Dermis blood vessel endothelial cell (primary cell): ENCODE measurements at places on chromosomes 4 and X. TPM values are rescaled to one million over a fixed set of nuclear protein-coding genes. Genes with fewer than 3 reads are reported as not detected.

DNA sequence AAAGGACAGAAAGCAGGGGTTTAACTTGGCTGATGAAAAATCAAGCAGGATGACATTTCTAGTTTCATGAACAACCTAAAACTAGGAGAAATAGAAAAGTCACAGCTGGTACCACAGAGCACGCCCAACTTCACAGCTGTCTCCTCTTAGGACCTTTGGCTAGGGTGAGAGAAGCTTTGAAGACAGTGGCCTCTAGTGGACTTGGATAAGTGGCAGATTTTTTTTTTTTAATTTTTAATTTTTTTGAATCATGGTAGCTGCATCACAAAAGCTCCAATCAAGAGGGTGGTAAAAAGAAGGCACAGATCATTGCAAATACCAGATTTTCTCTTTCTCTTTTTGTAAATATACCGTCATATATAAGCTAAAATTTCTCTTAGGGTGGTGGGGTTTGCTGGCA lies 20.2 kb upstream of the MAP3K15 start:
- DNase-seq, result peak; percentile 32

DNA sequence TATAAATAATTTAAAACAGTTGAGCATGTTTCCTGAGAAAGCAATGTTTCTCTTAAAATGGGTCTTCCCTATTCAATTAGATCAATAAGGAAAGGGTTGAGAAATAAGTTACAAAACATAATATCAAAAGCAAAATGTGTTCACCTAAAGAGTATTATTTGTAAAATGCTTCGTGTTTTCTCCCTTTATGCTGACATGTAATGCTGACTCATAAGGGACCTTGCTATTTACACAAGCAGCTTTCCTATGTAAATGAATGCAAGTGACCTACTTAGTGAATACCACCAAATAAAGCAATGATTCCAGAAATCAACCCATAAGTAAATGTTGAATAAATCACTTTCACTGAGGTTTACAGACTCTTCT lies 91.5 kb downstream of the ELOVL6 start:
- DNase-seq, result peak; percentile 43

The POLN gene
- 2.7 and 5.8 TPM in 2 replicates for total RNA-seq

DNA sequence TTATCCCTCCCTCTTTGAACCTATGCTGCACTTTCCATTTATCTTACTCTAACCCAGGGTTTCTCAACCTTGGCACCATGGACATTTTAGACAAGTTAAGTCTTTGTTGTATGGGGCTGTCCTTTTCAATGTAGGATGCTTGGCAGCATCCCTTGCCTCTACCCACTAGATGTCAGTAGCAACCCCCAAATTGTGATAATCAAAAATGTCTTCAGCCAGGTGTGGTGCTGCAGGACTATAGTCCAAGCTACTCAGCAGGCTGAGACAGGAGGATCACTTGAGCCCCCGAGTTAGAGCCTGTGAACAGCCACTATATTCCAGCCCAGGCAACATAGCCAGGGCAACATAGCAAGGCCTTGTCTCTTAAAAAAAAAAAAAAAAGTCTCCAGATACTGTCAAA lies 7.0 kb downstream of the LRCH2 start:
- DNase-seq, result peak; percentile 49

The SLIT2 gene
- total RNA-seq, result 0.34 and 0.65 TPM in 2 replicates

The MCF2 gene
- 0.05 TPM in 1 of 2 replicates, not detected in the other for total RNA-seq

- no peak for DNase-seq
Observed at GRCh38 chrX:44382871-44383270, 39.4 kb upstream of the EFHC2 start.

DNA sequence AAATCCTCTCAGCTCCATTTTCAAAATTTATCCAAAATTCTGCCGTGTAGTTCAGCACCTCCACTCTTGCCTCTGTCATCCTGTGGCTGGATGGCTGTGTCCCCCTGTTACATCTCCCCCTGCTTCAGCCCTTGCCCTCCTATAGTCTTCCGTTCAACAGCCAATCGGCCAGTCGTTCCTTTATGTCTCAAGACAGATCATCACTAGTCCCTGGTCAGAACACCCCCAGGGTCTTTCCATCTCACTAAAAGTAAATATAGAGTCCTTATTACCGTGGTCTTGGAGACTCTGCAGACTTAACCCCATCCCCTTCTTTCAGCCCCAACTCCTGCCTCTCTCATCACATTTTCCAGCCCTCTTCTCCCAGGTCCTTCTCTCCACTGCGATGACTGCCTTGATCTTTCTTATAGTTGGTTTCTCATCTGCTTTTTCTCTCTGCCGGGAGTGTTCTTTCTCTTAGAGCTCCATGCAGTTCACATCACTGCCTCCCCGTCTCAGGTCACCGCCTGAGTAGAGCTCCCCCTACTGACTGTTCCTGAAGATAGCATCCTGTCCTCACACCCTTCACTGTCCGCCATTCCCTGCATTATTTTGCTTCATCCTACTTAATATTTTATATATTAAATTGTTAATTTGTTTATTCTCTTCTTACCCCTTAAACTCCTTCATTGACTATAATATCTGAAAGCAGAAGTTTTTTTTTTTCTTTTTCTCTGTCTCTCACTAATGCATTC lies 736.9 kb upstream of the MAGEB2 start:
- peak; percentile 54 for DNase-seq

GRCh38 chrX:15072880-15073279 lies 197.0 kb downstream of the ASB9 start:
- DNase-seq, result no peak

The PRIMPOL gene
- 15.8 and 16.8 TPM in 2 replicates for total RNA-seq

The EPGN gene
- 0.09 and 0.17 TPM in 2 replicates for total RNA-seq

The NUDT10 gene
- total RNA-seq, result 0.09 and 0.17 TPM in 2 replicates

DNA sequence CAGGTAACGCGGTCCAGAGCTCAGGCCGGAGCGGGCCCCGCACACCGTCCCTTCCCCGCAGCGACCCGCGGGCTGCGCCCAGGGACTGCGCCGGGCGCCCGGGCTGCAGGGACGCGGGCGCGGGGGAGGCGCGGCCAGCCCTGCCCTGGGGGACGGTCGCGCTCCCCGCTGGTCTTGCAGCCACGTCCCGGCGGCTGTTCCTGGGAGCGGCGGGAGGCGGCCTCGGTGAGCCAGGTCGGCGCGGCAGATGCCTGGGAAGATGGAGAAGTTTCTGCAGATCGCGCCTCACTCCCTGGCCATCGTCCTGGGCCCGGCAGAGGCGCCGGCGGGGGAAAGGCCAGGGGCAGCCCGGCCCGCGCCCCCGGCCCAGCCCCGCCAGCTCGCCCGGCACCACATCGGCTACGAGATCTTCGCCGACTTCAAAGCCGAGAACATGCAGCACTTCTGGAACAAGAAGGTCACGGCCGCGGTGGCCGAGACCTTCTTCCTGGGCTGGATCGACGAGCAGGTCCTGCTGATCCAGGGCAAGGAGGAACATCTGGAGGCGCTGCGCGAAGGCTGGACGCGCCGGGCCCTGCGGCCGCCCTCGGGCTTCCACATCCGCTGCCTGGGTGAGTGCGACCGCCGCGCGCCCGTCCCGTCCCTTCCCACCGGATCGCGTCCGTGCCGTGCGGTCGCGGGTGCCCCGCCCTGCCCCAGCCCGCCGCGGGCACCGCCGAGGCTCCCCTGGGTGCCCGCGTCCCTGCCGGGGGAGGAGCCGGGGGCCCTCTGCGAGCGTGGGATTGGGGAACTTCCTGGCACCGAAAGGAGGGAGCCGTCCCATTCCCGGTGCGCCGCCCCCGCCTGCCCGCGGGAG lies 107.4 kb upstream of the STOX2 start:
- peak; percentile 19 for DNase-seq

The ZDHHC15 gene
- total RNA-seq, result under 0.01 TPM in 1 of 2 replicates, not detected in the other

- DNase-seq, result no peak
Observed at GRCh38 chr4:128703948-128704347, 105.6 kb upstream of the JADE1 start.

DNA sequence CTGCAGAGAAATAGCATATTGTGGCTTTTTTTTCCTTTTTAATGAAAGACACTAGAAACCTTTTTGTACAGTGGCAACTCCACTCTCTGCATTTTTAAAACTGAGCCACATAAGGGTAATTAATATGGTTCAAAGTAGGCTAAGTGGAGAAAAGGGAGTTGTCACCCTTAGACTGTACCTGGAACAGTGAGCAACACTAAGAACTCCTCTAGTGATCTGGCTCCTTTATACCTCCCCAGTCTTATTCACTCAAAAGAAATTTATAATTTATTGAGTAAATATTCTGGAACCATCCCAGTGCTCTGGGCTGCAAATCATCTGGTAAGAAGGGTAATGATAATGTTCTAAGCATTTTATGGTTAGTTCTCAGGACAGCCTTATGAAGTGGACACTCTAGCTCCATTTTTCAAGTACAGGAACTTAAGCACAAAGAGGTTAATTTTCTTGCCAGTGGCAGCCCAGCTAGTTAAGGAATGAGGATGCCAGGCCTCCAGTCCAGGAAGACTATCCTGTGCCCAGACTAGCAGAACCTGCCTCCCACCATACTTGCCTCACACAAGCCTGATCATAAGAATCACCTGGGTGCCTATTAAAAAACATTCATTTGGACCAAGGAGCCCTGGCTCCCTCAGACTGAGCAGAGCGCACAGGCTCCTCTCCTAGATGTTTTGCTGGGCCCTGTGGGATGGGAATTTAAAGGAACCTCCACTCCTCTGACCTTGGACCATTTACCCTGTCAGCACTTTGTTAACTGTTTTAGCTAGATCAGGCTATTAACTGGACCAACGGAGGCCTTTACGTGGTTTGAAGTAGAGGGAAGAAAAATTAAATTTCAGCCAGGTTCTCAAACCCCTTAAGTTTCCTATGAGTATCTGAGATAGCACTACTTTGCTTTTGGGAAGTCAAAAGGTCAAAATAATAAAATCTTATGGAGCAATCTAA lies 102.6 kb downstream of the PDE5A start:
- peak; percentile 24 for DNase-seq

DNA sequence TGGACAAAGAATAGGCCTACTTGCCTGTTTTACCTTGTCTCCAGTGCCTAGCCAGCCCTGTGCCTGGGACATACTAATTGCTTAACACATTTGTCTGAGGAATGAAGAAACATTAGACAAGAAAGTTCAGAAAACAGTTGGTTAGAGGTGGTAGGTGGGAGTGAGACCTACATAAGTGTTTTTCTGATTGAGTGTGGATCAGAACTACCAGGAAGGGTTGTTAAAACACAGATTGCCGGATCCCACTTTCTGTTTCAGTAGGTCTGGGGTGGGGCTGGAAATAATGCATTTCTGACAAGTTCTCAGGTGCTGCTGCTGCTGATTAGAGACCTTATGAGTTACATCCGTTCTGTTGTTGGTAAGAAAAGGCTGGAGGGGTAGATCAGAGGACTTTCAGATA lies 5.7 kb upstream of the JADE1 start:
- DNase-seq, result no peak

The TMEM31 gene
- total RNA-seq, result not detected in 2 replicates

DNA sequence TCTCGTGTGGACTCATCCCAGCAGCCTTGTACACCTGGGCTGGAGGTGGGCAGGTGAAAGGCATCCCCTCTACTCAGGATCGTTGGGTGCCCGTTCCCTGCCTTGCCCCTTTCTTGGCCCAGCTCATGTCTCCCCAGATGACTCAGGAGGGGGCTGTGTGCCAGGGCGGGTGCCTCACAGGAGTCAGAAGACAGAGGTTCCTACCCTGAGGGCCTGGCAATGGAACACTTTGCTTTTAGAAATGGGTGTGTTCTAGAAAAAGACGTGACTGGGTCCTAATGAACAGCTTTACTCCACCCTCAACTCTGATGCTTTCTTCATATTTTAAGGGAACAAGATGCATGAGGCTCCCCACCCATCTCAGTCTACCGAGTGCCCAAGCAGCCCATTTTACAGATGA lies 22.5 kb upstream of the TRIM2 start:
- no peak for DNase-seq

DNA sequence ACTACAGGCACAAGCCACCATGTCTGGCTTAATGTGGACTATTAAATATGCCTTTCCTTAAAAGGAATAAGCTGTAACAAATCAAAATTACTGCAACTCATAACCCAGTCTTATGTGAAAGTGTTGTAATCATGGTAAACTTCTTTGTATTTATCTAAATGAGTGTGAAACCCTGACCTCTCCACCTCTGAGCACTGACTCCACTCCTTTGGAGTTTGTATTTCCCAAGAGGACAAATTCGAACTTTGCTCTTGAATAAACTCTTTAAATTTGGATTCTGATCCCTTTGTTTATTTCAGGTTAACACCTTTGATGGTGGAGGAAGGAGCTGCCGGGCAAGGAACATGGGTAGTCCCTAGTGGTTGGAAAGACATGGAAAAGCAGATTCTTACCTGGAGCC lies 48.3 kb upstream of the FAM9A start:
- DNase-seq, result no peak

GRCh38 chrX:21940356-21940829 lies at the start of gene SMS:
TSS of gene SMS (plus strand) at chrX:21940709. CDS start at chrX:21940825, 116 bp downstream.
- peak; percentile 72 for DNase-seq

The MAGEB1 gene
- not detected in 2 replicates for total RNA-seq

DNA sequence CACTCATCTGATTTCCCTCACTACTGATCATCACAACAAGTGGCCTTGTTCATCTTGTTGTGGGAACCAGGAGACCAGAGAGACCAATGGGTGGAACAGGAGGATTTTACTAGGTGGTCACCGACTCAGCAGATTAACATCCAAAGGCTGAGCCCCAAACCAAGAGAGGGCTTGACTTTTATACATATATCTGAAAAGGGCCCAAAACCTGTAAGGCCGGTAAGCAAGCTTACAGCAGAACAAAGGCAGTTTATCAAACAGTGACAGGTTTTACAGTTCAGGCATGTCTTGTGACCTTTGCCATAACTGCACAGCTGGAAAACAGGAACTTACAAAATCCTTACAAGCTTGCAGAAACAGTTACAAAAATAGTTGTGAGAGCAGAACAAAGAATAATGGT lies 195.9 kb downstream of the OR13H1 start:
- peak; percentile 11 for DNase-seq

DNA sequence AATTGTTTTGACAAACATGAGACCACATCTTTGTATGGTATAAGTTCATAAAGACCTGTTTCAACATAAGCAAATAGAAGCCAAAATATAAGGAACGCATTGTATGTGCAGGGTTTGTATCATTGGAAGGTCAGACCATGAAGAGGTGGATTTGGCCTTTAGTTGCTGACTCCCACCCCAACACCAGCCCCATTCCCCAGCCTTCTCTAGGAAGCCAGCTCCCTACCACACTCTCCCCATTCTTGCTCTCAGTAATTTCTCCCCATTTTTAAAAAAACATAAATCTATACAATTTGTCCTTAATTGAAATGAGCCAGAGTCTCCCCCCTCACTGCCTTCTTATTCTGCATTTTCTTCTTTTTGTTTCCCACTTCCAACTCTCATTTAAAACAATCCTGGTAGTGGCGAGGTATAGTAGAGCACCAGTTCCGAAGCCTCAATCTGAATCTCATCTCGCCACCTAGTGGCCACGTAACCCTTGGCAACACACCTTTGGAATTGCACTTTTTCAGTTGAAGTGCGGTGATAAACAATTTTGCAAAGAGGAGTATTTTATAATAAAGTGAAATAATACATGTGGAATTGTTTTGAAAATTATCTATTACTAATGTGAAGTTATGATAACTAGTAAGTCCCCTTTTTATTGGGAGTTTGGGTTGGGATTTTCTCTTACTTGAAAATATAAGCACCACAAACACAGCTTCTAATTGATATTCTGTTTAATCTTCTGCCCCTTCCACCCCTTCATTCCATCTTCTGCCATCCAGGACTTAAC lies 126.6 kb downstream of the ASB9 start:
- DNase-seq, result peak; percentile 62

GRCh38 chrX:129695535-129695934 lies 40.8 kb upstream of the APLN start:
- no peak for DNase-seq
